DMS79 (cell line): ENCODE measurements at places on chromosomes 1 and 21.

DNA sequence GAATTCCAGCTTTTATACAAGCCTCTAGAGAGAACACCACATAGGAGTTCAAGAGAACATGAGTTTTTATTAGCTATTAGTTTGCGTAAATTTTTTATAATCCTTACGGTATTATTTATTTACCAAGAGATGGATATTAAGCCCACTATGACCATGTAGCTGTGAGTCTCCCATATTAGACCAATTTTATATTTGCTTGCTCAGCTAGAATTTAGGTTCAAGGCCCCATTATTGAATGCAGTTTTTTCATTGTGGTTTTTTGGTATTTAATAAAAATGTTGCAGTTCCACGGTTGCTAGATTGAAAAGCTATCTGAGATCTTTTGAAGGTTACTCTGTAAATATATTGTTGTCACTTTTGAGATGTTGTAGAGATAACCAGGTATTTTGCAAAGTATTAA lies 2.9 kb downstream of the PPP1R8 start:
- no peak for DNase-seq

- DNase-seq: no peak
Observed at GRCh38 chr1:11529330-11529729, 50.4 kb downstream of the DISP3 start.

- DNase-seq: no peak
Observed at GRCh38 chr1:29356663-29357062, 120.3 kb downstream of the PTPRU start.

DNA sequence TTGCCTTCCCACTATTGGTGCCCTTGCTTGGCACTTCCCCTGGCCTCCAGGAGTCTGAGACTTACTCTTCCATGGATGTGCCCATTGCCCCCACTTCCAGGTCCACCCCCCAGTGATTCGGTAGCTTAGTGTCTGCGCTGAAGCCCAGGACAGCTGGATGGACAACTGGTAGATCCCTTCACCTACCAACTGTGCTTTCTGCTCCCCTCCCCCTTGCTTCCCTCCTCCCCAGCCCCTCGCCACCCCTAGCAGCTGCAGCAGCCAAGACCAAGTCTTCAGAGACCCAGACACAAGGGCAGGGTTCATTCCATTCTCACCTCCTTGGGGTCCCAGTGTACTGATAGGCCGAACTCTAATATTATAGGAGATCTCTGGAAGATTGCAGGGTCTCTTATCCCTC lies 6.9 kb downstream of the LMNA start:
- no peak for DNase-seq

- no peak for DNase-seq
Observed at GRCh38 chr21:30434033-30434631, 4.1 kb downstream of the KRTAP13-4 start.

DNA sequence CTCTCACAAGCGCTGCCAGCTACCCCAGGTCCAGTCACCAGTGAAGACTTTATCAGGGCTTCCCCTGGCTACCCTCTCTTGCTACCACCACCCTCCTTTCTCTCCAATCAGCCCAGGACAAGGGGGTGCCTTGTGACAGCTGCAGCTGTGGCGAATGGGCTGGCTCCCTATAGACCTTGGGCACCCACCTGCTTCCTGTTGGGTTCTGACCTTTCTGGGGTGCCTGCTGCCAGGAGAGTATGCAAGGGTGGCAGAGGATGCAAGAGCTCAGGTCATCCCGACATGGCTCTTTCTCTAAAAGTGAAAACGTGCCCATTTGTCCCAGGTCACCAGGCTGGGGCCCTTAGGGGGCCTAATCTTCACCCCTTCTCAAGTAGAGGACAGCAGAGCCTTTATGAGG lies 6.6 kb downstream of the KLHDC8A start:
- no peak for DNase-seq

DNA sequence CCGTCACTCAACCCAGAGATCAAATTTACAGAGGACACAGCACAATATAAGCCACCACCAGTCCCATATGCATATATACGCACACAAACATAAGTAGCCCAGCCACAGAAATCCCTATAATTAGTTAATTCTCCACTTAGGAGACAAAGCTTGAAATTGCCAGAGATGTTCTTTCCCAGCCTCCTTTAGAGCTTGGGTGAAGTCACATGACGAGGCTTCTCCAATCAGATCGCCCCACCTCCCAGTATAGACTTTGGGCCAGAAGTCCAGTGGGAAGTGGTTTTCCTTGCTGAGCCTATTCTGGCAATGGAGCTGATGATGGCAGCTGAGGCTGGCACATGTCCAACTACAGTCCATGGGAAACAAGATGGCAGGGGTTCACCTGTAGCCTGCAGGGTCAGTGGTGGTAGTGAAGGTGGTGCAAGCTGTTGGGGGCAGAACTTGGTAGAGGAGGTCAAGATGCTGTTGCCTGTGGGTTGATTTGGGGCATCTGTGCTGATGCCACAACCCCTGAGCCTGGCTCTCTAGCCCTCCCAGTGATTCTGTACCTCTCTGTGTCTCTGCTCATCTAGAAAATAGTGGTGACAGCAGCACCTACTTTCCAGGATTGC lies 535.9 kb downstream of the MATN1 start:
- DNase-seq: no peak

- DNase-seq: no peak
Observed at GRCh38 chr1:151984313-151984956, 9.2 kb downstream of the S100A10 start.

DNA sequence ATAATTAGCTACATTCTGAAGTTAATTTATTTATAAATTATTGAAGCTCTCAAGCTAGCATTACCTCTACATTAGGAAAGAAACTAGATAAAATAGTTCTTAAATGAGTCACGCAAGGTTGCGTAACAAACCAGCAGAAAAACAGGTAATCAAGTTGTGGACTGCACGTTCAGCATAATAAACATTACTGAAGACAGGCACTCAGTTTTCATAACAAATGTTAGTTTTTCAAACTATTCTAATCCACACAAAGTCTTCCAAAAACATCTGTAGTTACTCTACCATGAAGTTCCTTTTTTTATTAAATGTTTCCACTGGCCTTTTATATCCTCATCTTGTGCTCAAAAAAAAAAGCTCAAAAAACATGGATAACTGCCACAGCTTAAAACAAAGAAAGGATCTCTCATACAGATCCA lies 1.3 kb downstream of the TOR1AIP2 start:
- no peak for DNase-seq

DNA sequence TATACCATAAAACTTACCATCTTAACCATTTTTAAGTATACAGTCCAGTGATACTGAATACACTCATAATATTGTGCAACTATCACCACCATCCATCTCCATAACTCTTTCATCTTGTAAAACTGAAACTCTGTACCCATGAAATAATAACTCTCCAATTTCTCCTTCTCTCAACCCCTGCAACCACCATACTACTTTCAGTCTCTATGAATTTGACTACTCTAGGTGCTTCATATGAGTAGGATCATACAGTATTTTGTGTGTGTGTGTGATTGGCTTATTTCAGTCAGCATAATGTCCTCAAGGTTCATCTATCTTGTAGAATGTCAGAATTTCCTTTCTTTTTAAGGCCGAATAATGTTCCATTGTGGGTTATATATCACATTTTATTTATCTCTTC lies 17.7 kb downstream of the NPHS2 start:
- DNase-seq: no peak

DNA sequence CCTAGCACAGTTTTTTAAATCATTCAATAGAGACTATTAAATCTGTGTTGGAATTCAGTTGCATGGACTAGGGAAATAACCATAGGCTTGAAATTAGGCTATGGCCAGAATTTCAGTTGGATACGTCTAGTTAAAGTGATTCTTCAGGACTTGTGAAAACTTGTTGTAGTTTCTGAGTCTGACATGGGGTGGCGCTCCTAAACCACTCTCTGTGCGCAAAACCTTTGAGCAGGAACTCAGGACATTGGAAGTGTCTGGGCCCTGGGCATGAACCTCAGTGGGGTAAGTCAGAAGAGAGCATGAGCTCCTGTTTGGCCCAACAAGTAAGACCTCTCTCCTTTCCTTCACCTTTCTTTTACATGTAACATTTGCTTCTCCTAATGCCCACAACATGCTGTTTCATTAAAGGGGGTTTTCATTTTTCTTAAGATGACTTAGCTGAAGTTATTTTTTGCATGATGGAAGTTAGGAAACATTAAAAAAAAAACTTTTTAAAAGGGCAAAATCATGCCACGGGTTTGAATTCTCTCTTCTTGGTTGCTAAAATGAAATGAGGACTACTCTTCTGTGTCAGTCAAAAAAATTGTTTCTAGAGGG lies 17.1 kb upstream of the CCDC190 start:
- no peak for DNase-seq

DNA sequence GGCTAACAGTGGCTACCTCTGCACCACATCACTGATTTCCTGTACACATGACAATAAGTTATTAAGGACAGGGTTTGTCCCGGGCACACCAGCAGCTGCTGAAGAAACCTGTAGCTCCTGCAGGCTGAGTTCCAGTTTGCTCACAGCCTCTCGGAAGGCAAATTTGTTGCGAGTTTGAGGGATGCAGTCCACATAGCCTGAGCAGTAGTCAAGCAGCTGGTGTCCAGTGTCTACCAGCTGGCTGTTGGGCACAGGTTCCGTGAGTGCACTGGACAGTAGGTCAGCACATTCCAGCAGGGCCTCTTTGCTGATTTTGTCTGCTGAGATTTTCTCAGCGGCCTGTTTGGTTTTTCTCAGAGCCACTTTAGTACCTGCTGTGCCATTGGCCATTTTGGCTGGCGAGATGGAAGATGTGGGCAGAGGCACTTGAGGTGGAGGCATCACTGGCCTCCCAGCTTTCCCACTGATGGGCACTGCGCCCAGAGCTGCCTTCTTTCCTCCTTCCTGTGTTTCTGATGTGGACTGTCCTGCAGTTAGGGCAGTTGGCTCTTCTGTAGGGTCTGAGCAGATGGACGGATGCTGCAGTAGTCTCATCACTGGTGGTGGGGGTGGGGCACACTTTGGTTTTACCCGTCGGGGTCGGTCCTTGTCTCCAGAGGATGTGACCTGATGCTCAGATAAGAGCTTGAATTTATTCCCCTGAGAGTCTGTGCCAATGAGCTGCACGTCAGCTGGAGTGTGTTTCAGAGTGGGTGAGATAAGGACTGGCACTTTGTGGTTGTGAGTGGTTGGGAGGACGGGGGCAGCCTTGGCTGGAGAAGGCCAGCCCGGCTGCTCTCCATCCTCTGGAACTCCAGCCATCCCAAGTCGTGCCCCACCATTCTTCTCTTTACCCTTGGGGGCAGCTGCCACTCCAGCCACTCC lies 26.1 kb downstream of the TOR3A start:
- DNase-seq: no peak

DNA sequence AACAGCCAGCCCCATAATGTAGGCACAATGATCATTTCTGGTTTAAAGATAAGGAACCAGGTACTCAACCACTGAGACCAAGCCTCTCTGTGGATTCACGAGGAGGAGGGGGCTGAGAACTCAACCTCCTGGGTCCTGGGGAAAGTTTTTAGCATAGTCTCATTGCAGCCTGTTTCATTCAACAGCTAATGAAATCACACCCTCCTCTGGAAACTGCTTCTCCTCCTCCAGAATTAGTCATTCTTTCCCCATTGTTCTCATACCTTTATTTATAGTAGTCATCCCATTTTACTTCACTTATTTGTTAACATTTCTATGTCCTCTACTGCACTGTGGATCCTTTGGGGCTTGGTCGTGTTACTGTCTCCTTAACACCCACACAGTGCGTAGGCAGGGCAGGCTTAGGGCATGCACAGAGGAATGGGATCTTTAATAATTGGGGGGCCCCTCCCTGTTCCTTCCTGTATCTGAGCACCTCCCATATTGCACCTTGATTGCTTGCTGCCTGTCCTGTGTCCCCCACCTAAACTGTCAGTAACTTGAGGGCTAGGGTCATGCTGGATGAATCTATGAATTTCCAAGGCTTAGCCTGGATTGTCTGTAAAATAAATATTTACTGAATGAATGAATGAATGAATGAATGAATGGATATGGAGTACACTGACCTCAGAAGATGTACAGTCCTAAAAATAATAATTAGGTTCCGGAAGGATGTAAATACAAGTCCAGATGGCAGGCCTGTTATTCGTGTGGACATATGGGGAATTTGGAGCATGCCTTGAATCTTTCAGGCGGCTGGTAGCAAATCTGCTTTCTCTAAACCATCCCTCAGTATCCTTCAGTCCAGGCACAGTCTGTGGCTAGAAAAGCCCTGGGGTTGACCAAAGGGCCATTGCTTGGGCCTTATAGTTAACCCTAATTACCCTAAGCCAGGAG lies 153.8 kb upstream of the HMGB4 start:
- no peak for DNase-seq

DNA sequence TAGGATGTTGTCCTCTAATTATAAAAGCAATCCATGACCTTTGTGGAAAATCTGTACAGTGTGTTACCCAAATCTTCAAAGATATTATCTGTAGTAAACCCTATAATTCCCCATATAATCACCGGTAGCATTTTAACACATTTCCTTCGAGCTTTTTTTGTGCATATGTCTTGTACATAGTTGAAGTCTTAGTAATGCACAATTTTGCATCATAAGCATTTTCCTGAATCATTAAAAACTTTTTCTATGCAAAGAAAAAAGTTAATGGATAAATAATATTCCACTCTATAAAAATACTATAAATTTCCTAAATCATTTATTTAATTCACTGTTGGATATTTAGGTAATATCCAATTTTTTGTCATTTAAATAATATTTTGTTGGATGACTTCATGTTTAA lies 201.7 kb downstream of the RRAGC start:
- DNase-seq: no peak

- no peak for DNase-seq
Observed at GRCh38 chr1:44839576-44839975, 3.5 kb downstream of the PTCH2 start.

- DNase-seq: no peak
Observed at GRCh38 chr1:109790735-109791494, 27.2 kb upstream of the EPS8L3 start.
